Muscle of leg (tissue), 16 donors: ENCODE measurements at places on chromosomes 6 and 20. TPM values are rescaled to one million over a fixed set of nuclear protein-coding genes. Genes with fewer than 3 reads are reported as not detected.

MDFI gene
- 77.4 TPM for total RNA-seq

MAFB gene
- 6.3 TPM for total RNA-seq

IYD gene
- total RNA-seq = not detected

SLC32A1 gene
- not detected for total RNA-seq

FNDC1 gene
- total RNA-seq = 73.6 TPM

UBD gene
- total RNA-seq = 0.31 TPM

DOK5 gene
- total RNA-seq = 15.9 TPM

SLC12A5 gene
- total RNA-seq = 0.13 TPM

DLK2 gene
- total RNA-seq = 2.0 TPM

POPDC3 gene
- 48.5 TPM for total RNA-seq

TRIM10 gene
- total RNA-seq = 0.18 TPM

CLVS2 gene
- 0.53 TPM for total RNA-seq

LTA gene
- 0.04 TPM for total RNA-seq

EYS gene
- 1.1 TPM for total RNA-seq
